Inflammatory macrophage treated with lipopolysaccharide for 4 hours (primary cell): ENCODE measurements at places on chromosomes 2 and 18.

DNA sequence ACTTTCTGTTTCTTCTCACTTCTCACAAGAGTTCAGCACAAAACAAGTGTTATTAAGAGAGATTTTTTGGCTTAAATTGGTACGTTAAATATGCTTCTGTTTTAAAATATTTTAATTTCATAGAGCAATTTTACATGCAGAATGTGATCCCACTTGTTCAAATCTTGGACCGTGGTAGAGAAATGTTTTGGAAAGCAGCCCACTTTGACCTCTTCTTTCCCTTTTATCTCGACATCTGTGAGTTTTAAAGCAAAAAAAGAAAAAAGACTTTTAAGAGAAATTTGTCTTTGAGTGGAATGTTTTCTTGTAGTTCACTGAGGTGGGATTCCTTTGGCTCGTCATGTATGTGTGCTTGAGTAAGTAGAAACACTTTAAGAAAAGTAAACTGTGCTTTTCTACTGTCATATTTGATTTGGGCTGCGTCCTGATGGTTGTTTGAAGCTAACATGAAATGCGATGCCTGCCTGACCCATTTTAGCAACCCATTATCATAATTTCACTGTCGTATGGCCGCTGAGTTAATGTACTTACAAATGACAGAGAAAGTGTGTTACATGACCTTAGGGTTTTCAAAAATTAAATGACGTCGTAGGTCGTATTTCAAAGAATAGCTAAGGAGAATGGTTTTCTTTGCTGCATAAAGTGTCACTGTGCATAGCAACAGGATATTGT, 54.5 kb downstream of the TSHZ1 start:
- no peak for DNase-seq

GRCh38 chr2:117774716-117775115, 39.8 kb upstream of the DDX18 start:
- DNase-seq, result no peak

DNA sequence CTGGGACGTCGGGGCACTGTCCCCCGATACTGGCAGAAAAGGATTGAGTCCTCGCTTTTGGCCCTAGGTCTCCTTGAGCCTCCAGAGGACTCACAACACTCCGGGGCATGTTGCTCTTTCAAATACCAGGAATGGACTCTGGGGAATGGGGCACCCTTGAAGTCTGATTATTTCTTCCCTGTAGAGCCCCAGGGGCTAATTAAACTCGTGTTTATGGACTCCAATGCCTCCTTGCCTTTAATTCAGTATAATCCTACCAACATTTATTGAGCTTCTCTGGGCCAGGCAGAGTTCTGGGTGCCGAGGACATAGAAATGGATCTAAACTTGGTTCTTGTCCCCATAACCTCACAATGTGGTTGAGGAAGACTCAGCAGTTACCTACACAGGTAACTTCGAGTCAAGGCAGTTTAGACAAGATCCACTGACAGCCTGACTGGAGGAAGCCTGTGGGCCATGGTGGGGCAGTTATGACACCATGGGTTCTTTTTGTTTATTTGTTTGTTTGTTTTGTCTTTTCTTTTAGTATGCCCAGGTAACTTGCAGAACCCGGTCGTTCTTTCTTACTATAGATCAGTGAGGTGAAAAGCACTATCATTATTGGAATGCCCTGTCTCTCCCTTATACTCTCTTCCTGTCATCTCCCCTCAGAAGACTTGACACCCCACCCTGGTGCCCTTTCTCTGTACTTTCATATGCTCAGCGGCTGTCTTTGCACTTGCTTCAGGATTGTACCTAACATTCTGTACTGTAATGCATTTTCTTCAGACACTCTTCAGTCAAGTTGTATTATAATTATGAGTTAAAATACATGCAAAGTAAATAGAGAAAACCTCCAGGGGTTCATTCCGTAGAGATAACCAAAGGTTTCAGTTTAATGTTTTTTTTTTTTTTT, 3.2 kb downstream of the CFLAR start:
- DNase-seq, result no peak

GRCh38 chr2:208101716-208102631, 22.4 kb downstream of the CRYGD start:
- peak; percentile 24 for DNase-seq
